ENCODE measurements at places on chromosomes 3 and 15. TPM values are rescaled to one million over a fixed set of nuclear protein-coding genes. Genes with fewer than 3 reads are reported as not detected.

Gene CAMP
- total RNA-seq = not detected

Gene ST8SIA2
- total RNA-seq = not detected

Gene CERS3
- total RNA-seq = not detected

Gene ANKRD34C
- total RNA-seq = not detected

Gene CHRNA7
- total RNA-seq = 2.4 TPM

Gene UROC1
- not detected for total RNA-seq

Gene OIP5
- total RNA-seq = 46.1 TPM

Gene EFCAB12
- total RNA-seq = 0.08 TPM

Gene ANXA2
- 1,670 TPM for total RNA-seq

Gene NEK10
- 2.8 TPM for total RNA-seq

Gene ADGRG7
- 0.08 TPM for total RNA-seq

Gene SLC27A2
- 56.0 TPM for total RNA-seq

Gene ZNF620
- 2.1 TPM for total RNA-seq

Gene CRYBG3
- 9.8 TPM for total RNA-seq

Gene RASL12
- total RNA-seq = not detected

Gene NPAP1
- total RNA-seq = not detected

Gene DUOXA1
- 0.26 TPM for total RNA-seq

Gene TM6SF1
- total RNA-seq = not detected

Gene ZNF80
- total RNA-seq = not detected

Gene SOX14
- not detected for total RNA-seq

Gene ZNF197
- total RNA-seq = 2.2 TPM

Gene SATB1
- 15.1 TPM for total RNA-seq

Data from HT-29 (cell line).